Left renal cortex interstitium (tissue), 4 donors: ENCODE measurements at places on chromosomes 2 and 18.

GRCh38 chr2:230932556-230933511 is 7.8 kb upstream of the GPR55 start:
- DNase-seq: no peak

- DNase-seq: no peak
These were observed 11.2 kb upstream of the GALM start for GRCh38 chr2:38654528-38655381.

- no peak for DNase-seq
These were observed 80.4 kb downstream of the ASXL2 start for GRCh38 chr2:25797620-25798488.

- DNase-seq: no peak
These were observed 40.1 kb upstream of the NDUFV2 start for GRCh38 chr18:9062418-9062751.

DNA sequence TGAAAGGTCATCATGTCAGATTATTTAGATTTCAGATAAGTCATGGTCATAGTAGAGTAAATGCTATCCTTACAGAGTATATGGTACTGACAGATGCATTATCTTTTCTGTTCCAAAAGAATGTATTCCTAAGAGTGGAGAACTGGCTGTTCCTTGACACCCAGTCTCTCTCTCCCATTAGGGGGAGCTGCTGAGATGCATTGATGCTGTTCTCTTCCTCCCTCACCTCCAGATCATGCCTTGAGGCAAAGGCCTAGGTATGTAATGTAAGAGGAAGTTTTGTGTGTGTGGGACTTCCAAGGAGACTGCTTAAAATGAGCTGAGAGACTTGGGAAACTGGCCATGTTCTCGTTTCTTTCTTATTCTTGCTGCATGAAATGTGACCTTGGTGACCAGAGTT is 979.5 kb upstream of the CELF4 start:
- DNase-seq: no peak
